ENCODE measurements at places on chromosomes 7 and 10.
A peak's percentile ranks its signal among the peaks of the same experiment; 100 is the strongest.

GRCh38 chr7:48182718-48183369 is 11.6 kb downstream of the ABCA13 start:
- no peak for DNase-seq

GRCh38 chr7:131454498-131454897 is 101.9 kb downstream of the PODXL start:
- DNase-seq, result no peak

DNA sequence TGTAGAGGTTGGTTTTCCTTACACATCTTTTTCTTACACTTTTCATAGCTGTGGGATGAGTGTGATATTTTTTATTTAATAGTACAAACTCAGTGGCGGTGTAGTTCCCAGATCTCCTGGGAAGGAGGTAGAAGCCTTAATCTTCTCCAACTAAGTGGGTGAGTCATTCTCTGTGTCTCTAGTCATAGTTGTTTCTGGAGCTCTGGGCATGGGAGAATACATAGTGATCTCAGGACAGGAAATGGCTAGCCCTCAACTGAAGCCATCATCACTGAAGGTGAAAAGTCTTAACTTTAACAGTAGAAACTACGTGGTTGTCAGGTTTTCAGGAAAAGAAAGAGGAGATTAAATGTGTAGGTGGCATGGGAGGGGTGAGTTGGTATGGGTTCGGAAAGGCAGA is 319.4 kb upstream of the FZD8 start:
- no peak for DNase-seq

- no peak for DNase-seq
These were observed 15.3 kb downstream of the AOC1 start for GRCh38 chr7:150867605-150868004.

DNA sequence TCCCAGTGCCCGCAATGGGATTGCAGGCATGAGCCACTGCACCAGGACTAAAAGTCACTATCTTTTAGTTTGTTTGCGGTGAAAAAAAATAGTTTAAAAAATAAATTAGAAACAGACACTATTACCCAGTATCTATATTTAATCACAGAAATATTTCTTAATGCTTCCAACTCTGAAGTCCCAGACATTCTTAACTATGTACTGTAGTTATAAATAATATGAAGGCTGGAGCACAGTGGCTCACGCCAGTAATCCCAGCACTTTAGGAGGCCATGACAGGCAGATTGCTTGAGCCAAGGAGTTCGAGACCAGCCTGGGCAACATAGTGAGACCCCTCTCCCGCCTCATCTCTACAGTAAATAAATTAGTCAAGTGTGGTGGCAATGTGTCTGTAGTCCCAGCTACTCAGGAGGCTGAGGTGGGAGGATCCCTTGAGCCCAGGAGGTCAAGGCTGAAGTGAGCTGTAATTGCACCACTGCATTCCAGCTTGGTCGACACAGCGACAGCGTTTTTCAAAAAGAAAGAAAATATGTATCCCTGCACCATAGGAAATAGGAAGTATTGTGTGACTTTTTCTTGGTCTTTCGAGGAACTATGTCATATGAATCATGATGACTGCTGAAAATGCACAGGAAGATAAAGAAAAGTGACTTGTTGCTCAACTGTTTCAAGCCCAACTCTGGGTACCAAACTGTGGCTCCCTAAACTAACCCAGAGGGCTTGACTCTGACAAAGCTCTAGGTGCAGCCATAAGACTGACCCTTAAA is 74.9 kb upstream of the STEAP1B start:
- DNase-seq, result no peak

GRCh38 chr10:127283017-127283416 is 86.6 kb upstream of the INSYN2A start:
- no peak for DNase-seq

DNA sequence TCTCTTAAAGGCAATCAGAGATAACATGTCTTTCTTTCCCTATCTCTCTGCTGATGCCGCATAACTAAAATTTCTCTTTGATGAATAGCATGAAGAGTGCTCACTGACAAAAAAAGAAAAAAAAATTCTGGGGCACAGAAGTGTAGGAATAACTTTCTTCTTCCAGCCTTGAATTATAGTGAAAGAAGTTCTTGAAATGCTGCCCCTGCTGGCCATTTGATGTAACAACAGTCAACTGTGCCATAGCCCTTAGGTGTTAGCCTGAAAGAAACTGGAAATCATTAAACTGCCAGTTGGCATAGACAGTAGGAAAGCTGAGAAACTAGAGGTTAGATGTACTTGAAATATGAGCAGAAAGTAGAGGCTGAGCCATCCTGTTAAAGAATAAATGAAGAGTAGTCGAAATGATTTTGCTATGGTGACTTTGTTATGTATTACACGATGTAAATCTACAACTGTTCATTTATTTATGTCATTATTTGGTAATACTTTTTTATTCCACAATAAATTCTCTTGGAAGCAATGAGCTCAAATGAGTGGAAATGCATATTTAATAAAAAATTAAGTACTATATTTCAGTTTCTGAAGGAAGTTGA is 48.3 kb upstream of the FAM171A1 start:
- DNase-seq, result no peak

DNA sequence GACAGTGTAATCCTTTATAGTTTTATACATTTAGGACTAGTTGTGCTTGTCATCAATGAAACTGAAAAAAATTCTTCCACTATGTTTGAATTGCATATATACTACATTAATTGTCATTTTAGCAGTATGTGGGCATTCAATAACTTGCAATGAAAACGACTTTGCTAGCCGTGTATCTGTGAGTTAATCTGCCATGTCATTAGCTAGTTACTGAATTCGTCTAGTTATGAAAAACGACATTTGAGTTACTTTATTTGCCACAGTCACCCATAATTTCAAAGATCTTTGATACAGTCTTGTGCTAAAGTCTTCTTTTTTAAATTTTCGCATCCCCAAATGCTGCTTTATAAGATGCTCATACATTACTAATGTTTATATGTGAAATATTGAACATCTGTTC is 18.3 kb upstream of the SMC3 start:
- DNase-seq, result no peak

DNA sequence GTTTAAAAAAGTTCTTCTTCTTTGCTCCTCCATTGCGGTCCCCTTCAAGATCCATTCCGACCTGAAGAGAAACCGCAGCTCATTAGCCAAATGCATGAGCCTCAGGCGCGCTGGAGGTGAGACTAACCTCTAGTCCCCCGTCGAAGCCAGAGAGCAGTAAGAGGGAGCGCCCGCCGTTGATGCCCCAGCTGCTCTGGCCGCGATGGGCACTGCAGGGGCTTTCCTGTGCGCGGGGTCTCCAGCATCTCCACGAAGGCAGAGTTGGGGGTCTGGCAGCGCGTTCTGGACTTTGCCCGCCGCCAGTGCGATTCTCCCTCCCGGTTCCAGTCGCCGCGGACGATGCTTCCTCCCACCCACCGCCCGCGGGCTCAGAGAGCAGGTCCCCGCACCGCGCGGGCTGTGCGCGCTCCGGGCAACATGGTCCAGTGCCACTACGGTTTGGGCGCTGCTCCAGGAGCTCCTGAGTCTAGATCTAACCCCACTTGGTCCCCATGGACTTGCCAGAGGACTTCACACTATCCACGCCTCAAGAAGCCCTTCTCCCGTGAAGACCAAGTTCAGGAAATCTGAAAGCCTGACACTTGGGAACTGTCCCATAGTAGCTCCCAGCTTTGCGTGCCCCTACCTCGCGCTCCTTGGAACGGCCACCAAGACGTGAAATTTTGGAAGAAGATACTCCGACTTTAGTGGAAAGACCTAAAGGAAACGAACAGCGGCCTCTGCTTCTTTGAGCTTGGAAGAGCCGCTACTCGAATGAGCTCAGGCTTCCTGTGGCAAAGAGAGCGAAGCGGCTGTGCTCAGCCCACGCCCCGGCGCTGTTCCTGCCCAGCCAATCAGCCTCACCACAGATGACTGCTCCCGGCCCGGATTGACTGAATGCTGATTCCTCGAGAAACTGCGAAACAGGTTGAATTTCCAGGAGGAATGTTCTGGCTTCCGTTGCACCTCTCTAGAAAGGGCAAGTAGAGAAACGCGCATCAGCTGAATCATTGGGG is at the start of gene ABCB1:
ABCB1 (minus strand) TSS at position 755 of the 995 bp plus-strand sequence; CDS start at position 55, 700 bp downstream.
- peak; percentile 84 for DNase-seq

DNA sequence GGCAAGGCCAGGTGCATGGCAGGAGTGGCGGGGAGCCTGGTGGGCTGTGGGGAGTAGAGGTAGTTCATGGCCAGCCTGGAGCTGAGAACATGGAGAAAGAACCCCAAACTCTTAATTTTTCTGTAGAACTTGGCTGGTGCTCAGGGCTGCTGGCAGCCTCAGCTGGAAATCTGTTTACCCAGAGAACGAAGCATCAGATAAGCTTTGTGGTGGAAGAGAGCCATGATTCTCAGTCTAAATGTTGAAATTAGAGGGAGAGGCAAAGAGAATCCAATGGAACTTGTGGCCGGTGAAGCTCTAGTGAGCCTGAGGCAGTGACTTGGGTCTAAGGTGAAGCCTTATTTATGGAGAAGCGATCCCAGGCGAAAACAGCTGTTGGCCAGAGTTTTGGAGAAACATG is 126.4 kb downstream of the CCDC3 start:
- no peak for DNase-seq

DNA sequence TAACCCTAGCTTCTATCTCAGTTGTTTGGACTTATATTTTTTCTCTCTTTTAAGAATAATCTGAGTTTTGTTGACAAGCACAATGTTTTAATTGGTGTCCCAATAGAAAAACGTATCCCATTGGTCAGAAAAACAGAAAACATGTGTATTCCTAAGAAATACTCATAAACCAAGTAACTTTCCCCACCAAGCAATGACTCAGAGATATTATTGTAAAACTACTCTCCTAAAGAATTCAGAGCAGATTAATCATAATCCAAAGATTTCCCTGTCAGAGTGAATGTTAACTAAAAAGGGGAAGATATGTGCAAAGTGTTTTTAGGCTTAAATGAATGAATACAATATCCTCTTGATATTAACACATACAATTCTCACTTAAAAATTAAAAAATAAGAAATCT is 29.4 kb upstream of the MBL2 start:
- DNase-seq, result no peak

- DNase-seq, result no peak
These were observed 36.3 kb upstream of the IKZF1 start for GRCh38 chr7:50268223-50268622.

- peak; percentile 34 for DNase-seq
These were observed 107.2 kb upstream of the TRIM24 start for GRCh38 chr7:138352570-138353461.

DNA sequence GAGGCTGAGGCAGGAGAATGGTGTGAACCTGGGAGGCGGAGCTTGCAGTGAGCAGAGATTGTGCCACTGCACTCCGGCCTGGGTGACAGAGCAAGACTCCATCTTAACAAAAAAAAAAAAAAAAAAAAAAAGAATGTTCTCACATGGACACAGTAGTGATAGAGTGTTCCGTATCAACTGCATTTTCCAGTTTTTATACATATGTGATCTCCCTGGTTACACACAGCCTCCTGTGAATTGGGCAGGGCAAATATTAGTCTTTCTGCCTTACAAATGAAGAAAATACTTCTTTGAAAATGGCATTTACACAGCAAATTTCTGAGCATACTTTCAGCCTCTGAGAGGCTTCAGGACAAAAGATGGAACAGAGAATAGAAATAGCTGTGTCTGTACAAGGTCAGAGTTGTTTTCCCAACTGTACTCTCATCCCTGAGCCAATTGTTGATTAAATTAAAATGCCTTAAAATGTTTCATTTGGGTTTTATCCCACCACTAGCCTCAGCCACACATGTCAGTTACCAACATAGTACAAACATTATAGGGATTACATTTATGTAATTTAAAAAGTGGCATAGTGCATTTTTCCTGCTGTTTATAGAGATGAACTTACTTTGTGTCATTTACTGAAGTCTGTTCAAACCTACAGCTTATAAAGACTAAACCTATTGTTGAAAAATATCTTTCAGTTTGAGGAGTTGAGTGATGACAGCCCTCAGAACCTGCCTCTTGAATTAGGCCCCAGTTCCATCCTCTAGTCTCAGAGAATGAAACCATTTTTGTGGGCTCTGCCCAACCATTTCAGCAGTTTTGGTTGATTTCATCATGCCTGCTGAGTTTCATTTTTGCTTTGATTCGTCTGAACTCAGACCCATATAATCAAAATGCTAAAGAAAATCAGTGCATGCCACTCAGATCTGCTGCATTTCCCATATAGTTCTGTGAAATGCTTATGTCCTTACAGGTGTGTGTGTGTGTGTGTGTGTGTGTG is 609.4 kb upstream of the C7orf33 start:
- DNase-seq, result no peak

GRCh38 chr10:2604891-2605290 is 462.5 kb upstream of the PFKP start:
- no peak for DNase-seq

GRCh38 chr10:10658172-10658785 is 359.4 kb upstream of the CELF2 start:
- DNase-seq, result no peak

DNA sequence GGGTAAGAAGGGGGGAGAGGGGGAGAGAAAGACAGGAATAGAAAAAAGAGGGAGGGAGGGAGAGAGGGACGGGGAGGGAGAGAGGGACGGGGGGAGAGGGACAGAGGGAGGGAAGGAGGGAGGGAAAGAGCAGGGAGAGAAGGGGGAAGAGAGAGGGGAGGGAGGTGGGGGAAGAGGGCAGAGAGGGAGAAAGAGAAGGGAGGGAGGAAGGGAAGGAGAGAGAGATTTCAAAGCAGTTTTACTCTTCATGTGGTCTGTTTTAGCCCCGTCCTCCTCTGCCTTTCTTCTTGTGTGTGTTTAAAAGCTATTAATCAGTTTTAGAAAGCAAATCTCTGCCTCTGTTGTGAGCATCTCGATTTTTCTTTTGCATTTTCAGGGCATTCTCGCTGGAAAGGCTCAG is 237.0 kb downstream of the WDR37 start:
- no peak for DNase-seq

GRCh38 chr7:130927564-130927963 is 193.6 kb upstream of the KLF14 start:
- no peak for DNase-seq

DNA sequence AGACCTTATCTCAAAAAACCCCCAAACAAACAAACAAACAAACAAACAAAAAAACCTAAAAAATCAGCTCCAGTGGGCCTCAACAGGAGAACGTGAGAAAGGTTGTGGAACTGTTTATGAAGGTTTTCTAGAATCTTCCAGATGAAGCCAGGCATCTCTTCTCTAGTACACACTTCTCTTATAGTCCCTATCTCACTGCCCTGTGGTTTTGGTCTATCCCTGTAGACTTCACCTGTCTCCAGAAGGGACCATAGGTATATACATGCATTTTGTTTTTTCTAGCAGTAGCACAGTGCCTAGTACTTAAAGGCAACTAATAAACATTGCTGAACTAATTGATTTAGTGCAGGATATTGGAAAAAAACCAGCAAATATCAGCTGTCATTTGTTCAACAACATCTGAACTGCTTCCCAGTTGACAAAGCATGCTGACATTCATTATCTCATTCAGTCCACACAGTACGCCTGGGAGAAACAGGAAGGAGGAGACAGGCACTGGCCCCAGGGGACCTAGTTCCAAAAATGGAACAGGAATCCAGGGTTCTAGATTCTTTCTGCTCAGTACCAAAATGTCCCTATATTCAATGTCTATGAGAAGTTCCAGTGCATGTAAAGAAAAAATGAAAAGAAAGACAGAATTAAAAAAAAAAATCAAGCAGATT is 59.8 kb downstream of the C10orf67 start:
- DNase-seq, result no peak

GRCh38 chr10:94310369-94310768 is 52.4 kb downstream of the NOC3L start:
- no peak for DNase-seq

Measured in H9 (cell line).